ENCODE measurements at places on chromosomes 6 and 20. TPM values are rescaled to one million over a fixed set of nuclear protein-coding genes. Genes with fewer than 3 reads are reported as not detected.

TRIM15 gene
- total RNA-seq: not detected

LY6G6D gene
- total RNA-seq: not detected

CTAGE9 gene
- not detected for total RNA-seq

MEI4 gene
- total RNA-seq: not detected

MAP3K5 gene
- total RNA-seq: 18.6 TPM

GINS1 gene
- total RNA-seq: 6.4 TPM

MAN1A1 gene
- 0.12 TPM for total RNA-seq

CCN6 gene
- not detected for total RNA-seq

C6orf58 gene
- not detected for total RNA-seq

RBBP8NL gene
- not detected for total RNA-seq

BMP7 gene
- total RNA-seq: not detected

All from HFFc6 (cell line).